Islet precursor cell (in vitro differentiated cells): ENCODE measurements at places on chromosomes 2 and 18.

DNA sequence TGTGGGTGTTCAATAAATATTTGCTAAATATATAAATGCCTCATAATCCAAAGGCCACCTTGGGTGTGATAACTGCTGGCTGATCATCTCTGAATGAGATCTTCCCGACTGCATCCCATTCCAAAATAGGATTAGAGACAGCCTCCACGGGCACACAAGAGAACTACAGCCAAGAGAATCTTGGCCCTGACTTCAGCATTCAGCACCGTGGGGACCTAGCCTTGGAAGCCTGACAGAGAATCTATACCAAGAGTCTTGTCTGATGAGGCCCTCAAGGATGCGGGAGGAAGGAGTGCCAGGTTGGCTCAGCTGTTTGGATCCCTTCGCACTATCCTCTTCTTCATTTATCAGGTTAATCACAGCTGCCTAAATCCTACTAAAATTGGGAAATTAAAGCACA lies 85.8 kb downstream of the RBM43 start:
- no peak for DNase-seq

- peak; percentile 88 for DNase-seq
These were observed 12.0 kb upstream of the NTSR2 start for GRCh38 chr2:11681722-11682589.

- no peak for DNase-seq
These were observed 26.8 kb downstream of the FAM110C start for GRCh38 chr2:19505-19904.

DNA sequence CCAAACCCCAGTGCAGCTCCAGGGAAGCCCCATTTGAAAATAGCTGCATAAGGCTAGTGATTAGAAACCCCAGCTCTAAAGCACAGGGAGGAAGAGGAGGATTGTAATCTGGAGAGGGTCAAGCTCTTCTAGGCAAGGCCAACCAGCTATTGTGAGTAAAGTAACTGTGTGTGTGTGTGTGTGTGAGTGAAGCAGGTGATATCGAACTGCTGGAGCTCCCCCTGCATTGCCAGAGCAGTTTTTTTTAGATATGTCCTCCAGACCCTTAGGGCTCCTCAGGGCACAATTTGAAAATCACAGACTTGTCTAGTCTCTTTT lies 177.4 kb upstream of the NABP1 start:
- no peak for DNase-seq

DNA sequence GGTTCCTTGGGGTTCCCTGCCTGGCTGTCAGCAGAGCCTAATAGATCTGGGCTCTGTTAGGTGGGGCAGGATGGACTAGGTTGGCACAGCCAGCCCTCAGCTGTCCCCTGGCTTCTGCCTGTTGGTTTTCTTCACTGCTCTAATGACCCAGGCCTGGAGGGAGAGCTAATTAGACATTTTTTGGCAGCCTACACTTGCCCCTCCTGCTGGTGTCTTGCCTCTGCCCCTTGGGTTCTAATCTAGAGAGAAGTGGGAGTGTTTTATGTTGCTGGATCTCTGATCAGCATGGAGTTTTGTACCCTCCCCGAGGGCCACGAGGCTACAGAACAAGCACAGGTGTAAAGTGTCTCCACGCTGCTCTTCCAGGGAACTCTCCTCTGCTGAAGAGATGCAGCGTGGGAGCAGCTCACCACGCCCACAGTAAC lies 199.4 kb upstream of the RASGRP3 start:
- DNase-seq: no peak
